NCI-H1436 (cell line): ENCODE measurements at places on chromosomes 4 and X.

- DNase-seq, result no peak
These were observed 220.4 kb downstream of the GRID2 start for GRCh38 chr4:92524131-92524530.

GRCh38 chr4:99324979-99325378 is 3.8 kb upstream of the ADH1B start:
- no peak for DNase-seq

- no peak for DNase-seq
These were observed 119.7 kb upstream of the RBPJ start for GRCh38 chr4:26201120-26201519.

DNA sequence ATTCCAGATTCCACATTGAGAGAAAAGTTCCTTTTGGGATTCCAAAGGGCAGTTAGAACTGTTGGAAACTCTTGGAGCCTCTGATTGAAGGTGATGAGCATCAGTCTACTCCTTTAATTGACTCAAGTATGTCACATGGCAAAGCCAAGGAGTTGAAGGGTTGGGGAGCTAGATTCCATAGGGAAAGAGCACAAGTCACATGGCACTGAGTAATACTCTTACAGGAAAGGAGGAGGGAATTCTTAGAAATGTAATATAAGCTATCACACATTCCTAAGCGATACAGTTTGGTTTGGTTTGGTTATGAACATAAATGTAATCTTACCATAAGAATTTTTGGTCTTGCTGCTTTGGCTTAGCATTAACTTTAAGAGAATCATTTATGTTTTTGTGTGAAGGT is 15.7 kb downstream of the SPCS3 start:
- DNase-seq, result no peak

GRCh38 chr4:138348055-138348454 is 105.9 kb upstream of the SLC7A11 start:
- DNase-seq, result no peak

DNA sequence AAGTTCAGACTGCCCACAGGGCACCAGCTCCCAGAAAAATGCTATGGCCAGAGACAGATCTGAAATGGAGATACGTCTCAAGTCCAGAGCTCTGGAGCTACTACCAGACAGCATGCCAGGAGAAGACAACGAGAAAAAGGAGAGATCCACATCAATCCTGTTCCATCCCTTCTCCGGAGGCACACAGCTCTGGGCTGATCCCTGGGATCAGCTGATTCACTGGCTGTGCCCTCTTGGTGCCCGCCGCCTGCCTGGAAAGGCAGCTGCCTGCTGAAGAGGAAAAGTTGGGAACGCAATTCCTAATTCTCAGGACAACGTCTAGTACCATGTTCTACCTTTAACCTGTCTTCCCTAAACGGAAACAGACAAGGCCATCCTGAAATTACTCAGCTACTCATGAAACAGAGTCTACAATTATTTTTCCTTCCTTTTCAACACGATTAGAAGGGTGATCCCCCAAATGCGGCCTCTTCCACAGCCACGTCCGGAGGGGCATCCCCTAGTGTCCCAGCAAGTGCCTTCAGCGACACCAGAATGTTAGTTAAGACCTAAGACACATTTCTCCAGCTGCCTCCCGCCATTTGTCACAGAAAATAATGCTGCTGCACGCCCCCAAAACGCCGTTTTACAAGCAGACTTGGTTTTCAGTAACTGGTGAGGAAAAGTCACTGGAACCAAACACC is 2.4 kb downstream of the ZFYVE28 start:
- DNase-seq, result no peak

GRCh38 chr4:80484712-80485111 is 149.2 kb downstream of the CFAP299 start:
- DNase-seq, result no peak

DNA sequence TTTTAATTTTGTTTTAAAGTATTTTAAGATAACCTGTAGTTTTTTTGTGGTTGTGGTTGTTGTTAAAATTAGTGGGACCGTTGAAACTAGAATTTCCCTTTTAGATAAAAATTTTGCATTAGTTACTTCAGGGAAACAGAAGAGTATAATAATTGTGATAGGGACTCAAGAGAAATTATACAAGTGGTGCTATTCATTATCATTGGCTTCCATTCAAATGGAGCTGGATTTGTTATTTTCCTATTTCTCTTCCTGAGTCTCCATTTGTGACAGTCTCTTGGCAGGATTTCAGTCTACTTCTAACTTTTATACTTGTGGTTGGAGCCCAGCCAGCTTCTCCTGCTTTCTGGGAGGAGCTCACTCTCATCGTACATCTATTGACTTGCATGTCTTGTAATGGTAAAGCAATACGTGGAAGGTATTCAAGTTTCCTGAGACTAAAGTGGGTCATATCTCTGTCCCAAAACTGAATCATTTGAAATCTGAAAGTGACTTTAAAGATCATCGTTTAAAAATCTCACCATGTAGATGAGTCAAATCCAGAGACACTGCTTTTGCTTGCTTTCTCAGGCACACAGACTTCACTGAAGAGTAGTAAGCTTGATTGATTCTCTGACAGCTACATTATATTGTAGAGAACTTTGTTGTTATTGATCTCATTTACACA is 155.8 kb downstream of the RPA4 start:
- DNase-seq, result no peak

GRCh38 chr4:65391814-65392213 is 278.5 kb downstream of the EPHA5 start:
- no peak for DNase-seq
